Gastrocnemius medialis (tissue), 4 donors: ENCODE measurements at places on chromosomes 2 and 18.

DNA sequence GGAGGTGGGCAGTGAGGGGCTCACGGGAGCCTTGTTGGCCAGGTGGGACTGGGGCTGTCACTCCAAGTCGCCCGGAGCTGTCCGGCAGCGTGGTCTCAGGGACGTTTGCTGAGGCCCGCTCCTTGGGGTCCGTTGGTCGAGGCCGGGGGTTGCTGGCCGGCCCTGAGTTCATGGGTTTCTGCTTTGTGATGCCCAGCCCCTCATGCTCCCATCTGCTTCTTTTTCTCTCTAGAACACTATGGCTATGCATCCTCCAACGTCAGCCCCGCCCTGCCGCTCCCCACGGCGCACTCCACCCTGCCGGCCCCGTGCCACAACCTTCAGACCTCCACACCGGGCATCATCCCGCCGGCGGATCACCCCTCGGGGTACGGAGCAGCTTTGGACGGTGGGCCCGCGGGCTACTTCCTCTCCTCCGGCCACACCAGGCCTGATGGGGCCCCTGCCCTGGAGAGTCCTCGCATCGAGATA is 14.5 kb downstream of the NFATC1 start:
- DNase-seq = no peak

- DNase-seq = no peak
Measured at GRCh38 chr2:202014318-202014717, 19.3 kb upstream of the FZD7 start.

- no peak for DNase-seq
Measured at GRCh38 chr18:73752546-73752945, 395.1 kb downstream of the FBXO15 start.

- DNase-seq = no peak
Measured at GRCh38 chr2:148978026-148978685, 60.3 kb upstream of the LYPD6B start.

DNA sequence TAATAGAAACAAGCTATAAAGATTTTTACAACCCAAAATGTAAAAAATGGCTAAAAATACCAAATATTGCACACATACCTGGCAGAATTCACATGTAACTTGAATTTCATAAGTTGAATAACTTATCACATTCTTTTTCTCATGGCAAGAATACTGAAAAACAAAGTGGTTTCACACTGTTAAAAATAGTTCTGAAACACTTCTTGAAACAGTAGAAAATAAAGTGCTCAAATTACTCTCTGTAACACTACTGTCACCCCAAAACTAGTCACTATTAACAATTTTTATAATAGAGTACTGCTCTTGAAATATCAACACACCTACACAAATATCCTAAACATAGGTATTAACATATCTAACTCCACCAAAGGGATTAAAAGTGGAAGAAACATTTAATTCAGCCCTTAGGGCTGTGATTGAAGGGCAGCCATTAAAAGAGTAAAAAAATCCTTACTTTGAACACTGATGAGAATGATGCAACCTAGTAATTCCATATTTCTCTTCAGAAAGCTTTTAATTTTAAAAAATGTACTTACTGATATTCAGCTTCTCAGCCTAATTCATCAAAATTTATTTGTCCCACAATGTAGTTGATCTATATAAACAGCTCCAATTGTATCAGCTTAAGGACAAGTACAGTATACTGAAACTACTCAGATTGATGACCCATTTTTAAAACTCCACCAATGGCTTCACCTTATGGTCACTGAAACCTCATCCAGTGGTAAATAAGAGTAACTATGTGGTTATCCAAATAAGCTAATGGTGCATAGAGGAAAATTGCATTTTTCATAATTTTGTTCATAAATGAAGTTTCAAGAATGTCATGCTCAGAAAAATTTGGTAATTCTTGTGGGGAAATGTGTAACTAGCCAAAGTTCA is 31.4 kb downstream of the ATF2 start:
- no peak for DNase-seq

DNA sequence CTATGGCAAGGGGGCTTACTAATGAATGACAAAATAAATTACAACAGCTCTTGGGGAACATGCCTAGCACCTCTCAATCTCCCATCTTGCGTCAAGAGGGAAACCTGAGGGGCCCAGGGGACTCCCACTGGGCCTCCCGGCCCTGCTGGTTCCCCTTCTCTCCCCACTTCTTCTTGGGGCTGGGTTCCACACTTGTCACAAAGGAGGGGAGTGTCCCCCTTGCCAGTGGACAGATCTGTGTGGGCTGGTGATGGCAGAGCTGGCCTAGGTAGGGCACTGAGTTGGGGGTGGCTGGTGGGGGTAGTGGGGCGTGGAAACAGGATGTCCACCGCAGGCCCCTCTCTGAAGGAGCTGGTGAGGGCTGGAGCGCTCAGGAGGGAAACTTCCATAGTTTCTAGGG is 184.0 kb upstream of the HAAO start:
- DNase-seq = no peak

- DNase-seq = no peak
Measured at GRCh38 chr2:209380293-209380692, 43.6 kb upstream of the MAP2 start.

GRCh38 chr2:144404586-144405314 is 115.2 kb downstream of the ZEB2 start:
- DNase-seq = no peak

DNA sequence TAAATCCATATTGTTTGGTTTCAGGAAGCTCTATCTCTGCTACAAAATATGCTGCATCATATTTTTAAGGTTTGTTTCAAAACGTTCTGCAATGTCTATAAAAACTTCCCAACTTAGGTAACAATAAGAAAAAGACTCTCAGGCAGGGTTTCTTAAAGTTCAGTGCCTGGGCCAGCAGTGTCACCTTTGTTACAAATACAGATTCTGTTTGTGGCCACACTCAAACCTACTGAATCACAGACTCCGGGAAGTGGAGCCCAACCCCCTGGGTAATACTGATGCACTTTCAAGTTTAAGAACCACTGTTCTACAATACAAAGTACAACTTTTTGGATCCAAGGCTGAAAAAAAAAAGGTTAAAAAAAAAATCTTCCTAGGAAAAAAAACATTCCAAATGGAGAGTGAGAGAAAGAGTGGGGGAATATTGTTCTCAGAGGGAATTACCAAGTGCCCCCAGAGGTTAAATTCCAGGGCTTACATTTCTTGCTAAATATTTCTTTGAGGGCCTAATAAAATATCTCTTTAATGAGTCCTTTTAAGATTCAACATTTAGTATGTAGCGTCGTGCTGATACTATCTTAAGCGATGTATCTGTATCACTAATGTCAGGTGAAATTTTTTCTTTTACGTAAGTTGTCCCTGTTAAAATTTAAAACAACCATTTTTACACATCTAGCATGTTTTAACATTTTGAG is 476.7 kb downstream of the TXNL1 start:
- no peak for DNase-seq
